ENCODE measurements at places on chromosomes 5 and 9.

GRCh38 chr9:71514344-71514975, 253.9 kb downstream of the CEMIP2 start:
- DNase-seq: no peak

DNA sequence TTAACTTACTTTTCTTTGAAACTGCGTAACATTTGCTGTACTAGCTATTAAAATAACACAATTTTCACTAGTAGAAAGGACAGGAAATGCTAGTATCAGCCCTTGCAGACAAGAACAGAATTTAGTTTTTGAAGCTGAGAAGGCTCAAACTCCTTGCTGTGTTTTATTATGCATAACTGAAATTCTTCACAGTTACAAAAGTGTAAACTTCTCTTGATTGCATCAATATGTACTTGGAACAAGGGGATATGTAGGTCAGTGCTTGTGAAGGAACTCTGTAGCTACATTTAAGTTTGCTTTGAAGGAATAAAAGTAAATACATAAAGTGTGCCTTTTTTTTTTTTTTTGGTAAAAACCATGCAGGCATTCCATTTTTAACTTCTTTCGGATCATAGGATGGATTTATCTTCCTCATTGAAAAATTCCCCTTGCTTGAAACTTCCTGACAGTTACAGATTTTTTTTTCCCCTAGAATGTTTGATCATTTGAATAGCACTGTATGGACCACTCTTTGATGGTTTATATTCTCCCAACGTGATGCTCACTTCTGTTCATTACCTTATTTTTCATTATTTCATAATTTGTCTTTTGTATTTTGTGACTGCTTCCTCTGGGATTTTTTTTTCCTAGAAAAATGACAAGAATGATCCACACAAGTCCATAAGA, 94.9 kb upstream of the DAB2 start:
- DNase-seq: no peak

DNA sequence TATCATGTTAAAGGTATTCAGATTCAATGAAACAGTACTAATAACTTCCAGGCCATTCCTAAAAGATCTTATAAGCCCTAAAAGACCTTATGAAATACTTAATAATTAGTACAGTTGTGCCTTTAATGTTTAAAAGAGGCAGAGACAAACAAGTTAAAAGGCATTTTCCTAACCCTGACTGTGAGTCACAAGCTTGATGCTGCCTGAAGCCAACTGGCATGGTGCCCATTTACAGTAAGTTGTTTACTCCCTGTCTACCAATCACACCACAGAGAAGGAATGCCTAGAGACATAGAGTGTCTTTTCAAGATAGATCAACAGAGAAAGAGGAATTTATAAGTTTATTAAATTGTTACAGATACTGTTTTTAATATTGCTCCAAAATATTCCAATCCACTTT, 47.8 kb downstream of the NR3C1 start:
- DNase-seq: no peak

- DNase-seq: no peak
These were observed 29.2 kb downstream of the RFK start for GRCh38 chr9:76365028-76365427.

GRCh38 chr5:61598126-61598525, 266.1 kb downstream of the ZSWIM6 start:
- no peak for DNase-seq

- DNase-seq: no peak
These were observed 167.6 kb upstream of the FSTL4 start for GRCh38 chr5:133779828-133780475.

GRCh38 chr9:110821064-110821463, 152.5 kb downstream of the MUSK start:
- DNase-seq: no peak

GRCh38 chr5:155085282-155085989, 71.9 kb downstream of the KIF4B start:
- no peak for DNase-seq

GRCh38 chr5:35285435-35285834, 55.1 kb upstream of the PRLR start:
- no peak for DNase-seq

- no peak for DNase-seq
These were observed 43.3 kb upstream of the ZNF622 start for GRCh38 chr5:16508730-16509531.
